ENCODE measurements at places on chromosomes 5 and 9.

GRCh38 chr9:36444203-36444602, 44.1 kb upstream of the RNF38 start:
- no peak for DNase-seq

DNA sequence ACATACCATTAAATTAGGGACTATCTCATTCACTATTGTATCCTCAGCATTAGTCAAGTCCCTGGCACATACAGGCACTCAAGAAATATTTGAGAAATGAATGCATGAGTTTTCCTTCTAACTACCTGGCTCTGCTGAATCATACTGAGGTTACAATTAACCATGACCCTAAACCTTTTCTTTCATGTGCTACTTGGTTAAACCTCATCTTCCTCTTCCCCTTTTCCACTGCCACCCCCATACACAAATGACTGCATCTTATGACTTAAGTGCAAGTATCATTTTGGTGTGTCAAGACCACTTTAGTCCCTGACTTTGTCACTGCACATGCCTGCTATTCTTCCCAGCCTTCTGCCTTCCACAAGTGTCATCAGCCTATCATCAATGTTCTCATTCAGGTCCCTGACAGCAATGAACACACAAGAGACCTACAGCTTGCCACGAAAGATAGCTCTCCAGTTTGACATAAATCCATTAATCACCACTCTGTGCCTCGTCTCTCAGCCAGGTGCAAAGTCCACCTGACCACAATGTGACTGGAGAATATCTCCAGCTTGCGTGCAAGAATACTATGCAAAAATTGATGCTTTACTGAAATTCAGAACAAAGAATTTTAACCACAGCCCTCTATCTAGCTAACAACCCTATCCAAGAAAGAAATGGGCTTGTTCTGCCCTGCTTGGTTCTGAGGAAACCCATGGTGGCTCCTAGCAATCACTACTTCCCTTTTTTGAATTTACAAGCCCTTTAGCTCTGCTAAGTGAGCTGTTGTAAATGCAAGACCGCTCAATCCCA, 74.5 kb downstream of the MAPKAP1 start:
- DNase-seq = no peak

GRCh38 chr9:126953041-126953809, 38.6 kb downstream of the RALGPS1 start:
- no peak for DNase-seq

DNA sequence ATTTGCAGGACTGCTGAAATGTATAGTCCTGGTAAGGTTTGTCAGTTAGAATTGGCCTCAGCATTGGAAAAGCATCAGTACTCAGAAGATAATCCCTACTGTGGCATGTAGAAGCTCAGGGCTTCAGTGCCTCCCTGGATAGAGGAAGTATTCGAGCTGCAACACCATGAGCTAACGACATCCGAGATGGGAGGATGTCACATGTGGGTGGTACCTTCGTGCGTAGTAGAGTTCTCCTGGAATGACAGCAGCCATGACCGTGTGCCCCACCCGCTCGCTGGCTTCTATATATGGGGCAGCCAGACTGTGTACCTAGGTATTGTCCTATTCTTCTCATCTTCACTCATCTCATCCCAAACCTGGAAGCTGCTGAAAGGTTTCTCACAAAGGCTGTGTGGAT, 345.8 kb upstream of the KLF9 start:
- DNase-seq = no peak

DNA sequence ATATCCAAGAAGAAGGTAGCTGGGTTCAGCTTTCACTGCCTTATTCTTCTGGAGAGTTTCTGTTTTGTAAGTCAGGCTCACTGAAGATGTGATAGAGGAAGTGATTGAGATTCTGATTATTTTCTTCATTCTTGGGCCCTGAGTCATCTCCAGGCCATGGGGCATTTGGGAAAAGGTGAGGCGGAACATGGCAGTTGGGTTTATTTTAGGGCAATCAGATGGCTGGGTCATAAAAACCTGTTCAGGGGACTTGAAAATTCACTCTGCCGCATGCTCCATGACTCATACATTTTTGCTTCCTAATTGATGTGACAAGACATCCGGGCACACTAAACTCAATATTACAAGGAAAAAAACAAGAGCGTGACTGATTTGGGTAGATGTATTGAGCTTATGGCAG, 265.7 kb upstream of the KLF4 start:
- no peak for DNase-seq

- DNase-seq = no peak
These were observed 380.1 kb downstream of the IRX2 start for GRCh38 chr5:2371419-2371710.

DNA sequence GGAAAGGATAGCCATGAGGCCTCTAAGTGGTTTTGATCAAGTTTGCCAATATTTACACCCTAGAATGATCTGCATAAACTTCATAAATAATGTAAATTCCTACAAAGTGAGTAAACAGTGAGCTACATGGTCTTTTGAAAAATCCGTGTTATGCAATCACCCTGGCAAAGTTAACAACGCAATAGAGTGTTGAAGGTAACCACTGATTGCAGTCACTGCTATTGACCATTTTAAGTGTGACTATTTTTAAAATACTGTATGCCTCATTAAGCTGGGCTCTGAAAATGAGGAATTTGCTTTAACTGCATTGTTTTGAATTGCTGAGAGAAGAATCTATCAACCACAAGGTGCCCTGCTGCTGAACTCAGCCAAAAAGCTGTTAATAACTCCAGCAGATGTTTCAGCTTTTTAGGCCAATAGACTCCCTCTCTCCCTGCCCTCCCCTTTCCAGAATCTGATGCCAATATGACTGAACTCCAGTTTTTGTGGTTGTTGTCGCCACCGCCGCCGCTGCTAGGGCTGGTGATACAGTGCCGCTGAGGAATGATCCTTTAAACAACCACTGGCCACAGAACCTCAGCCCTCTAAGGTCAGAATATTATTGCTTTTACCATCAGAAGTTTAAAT, 35.3 kb upstream of the SMARCA2 start:
- DNase-seq = no peak

- no peak for DNase-seq
These were observed 392.2 kb upstream of the KLF4 start for GRCh38 chr9:107881626-107882300.

DNA sequence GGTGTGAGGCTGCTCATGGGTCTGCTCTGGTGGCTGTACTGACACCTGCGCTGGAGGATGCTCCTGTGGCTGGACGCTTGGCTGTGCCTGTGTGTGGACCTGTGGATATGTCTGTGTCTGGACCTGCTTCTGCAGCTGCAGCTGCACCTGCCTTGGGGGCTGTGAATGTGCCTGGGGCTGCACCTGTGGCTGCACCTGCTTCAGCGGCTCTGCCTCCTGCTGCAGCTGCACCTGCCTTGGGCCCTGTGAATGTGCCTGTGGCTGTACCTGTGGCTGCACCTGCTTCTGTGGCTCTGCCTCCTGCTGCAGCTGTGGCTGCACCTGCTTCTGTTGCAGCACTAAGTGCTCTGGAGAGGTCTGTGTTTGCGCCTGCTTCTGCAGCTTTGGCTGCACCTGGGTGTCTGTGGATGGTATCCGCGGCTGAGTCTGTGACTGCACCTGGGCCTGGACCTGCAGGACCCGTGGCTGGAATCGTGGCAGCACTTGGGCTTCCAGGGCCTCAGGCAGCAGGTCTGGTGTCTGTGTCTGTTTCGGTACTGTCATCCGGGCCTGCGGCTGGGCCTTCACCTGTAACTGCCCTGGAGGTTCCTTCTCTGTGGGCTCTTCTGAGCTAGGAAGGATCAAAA, 12.5 kb downstream of the CIZ1 start:
- DNase-seq = no peak

DNA sequence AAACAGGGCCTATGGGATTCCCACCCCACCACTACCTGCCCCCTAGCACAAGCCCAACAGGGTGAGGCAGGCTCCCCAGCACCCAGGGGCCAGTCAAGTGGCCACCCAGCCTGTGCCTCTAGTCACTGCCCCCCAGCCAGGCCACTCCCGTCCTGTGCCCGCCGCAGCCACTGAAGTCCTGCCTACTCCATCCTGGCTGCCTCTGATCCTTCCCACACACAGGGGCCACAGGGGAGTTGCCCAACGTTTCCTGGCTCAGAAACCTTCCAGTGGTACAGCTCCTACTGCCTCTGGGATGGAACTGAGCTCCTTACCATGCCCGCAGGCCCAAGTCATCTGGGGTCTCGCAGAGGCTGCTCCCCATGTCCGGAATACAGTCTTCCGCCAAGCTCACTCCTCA, 70.2 kb upstream of the STXBP1 start:
- no peak for DNase-seq

GRCh38 chr5:142669477-142669876, 16.4 kb downstream of the FGF1 start:
- DNase-seq = no peak

DNA sequence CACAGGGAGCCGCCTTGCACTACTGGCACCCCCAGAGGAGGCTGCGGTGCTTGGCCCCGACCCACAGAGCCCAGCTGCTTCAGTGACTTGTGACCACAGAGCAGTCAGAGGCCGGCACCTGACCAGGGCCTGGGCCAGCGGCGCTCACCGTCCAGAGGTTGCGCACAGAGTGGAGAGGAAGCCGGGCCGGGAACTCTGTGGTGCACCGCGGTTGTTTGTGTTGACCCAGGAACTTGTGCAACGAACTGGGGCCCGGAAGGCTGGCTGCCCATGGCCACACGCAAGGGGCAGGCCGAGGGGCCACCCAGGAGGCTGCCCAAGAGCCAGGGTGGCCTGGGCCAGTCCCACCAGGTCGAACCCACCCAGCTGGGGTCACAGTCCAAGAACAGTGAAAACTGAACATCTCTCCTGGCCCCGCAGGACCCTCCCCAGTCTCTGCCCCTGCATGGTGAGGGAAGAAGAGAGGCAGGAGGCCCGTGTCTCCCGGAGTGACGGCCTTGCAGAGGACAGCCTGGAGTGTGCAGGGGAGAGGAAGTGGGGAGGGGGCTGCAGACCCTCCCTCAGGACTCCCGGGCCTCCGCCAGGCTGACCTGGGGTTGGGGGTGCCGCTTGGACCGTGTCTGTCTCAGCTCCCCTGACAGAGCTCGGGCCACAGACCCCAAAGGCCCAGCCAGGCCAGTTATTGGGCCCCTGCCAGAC, 42.8 kb upstream of the EGFL7 start:
- no peak for DNase-seq

DNA sequence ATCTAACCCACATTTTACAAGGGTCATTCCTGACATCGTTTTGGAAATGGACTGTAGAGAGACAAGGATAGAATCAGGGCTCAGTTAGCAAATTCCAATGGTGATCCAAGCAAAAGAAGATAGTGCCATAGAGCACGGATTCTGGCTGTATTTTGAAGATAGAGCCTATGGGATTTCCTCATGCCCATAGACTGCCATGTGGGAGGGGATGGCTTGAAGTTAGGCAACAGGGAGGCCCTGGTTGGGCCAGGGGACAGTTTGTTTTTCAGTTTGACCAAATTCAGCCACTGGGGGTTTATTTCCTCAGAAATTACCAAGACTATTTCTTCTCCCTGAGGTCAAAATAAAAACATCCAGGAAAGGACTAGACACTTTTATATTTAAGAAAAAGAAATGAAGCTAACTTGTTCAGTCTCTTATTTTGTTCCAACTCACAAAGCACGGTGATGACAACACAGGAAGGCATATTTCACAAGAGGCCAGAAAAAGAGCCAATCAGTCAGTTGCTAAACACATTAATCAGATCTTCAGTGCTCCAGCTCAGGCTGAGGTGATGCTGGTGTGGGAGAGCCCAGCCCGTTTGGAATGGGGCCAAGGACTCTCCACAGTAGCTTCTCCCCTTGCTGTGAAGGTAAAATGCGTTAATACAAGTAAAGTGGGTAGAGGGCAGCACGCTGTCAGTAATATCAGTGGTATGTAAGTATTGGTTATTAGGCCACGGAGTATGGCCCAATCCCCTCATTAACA, 4.4 kb upstream of the DCTN4 start:
- no peak for DNase-seq

GRCh38 chr5:10849278-10849677, 88.2 kb upstream of the DAP start:
- no peak for DNase-seq

DNA sequence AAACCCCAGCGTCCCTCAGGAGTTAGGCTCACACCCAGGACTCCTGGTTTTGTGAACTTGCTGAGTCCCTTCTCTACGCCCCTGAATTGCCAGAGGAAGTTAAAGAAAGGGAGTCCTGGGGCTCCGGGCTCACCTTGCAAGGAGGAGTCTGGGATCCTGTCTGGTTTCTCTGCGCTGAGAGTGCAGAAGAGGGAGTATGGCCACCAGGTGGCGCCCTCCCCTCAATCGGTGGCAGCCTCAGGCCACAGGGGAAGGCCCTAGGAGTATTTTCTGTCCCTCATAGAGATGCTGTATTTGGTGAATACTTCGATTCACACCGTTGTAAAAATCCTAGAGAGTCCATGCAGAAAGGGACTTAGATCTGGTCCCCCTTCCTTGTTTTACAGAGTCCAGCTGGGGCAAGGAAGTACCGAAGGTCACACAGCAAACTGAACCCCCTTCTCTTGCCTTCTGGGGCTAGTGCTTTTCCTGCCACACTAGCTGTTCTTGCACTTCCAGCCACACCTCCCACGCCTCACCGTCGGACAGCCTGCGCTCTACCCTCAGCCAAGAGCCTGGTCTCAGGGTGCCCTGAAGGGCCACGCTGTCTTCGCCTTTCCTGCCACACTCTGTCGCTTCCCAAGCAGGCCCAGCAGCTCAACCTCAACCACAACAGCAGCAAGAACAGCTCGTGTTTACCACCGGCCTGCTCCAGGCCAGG, 10.2 kb downstream of the HAND1 start:
- peak; percentile 85 for DNase-seq

- DNase-seq = no peak
These were observed 237.5 kb downstream of the TRIM32 start for GRCh38 chr9:116924462-116925110.

All from neural crest cell (in vitro differentiated cells).